Stimulated activated CD4-positive, alpha-beta T cell treated with anti-CD3 and anti-CD28 coated beads, Interleukin-12 subunit alpha, Interleukin-12 subunit beta, amount 100 ng/mL, for 48 hours (primary cell): ENCODE measurements at places on chromosomes 5 and 9.

- no peak for DNase-seq
Observed at GRCh38 chr9:111076519-111076918, 38.2 kb upstream of the LPAR1 start.

DNA sequence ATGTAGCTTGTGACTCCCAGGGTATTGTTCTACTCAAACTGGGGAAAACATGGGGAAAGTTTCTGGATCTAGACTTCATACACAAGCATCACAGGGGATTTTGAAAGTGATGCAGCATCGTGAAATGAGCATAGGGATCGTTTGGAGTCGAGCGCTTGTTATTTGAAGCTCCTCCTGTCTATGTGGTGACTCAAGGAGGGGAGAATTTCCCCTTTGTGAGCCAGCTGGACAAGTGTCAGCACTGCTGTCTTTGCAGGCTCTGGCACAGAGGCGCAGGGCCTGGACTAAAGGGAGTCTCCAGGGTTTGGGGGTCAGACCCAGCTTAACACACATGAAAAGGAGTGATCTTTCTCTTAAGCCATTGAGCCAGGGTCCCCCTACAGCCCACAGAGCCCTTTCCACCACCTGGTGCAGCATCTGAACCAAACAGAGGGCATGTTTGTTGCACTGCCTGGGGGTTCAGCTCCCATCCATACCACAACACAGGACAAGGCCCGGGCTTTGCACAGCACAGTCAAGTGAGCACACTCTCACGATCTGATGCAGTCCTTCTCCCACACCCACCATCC is 51.0 kb downstream of the IRF1 start:
- DNase-seq = no peak

DNA sequence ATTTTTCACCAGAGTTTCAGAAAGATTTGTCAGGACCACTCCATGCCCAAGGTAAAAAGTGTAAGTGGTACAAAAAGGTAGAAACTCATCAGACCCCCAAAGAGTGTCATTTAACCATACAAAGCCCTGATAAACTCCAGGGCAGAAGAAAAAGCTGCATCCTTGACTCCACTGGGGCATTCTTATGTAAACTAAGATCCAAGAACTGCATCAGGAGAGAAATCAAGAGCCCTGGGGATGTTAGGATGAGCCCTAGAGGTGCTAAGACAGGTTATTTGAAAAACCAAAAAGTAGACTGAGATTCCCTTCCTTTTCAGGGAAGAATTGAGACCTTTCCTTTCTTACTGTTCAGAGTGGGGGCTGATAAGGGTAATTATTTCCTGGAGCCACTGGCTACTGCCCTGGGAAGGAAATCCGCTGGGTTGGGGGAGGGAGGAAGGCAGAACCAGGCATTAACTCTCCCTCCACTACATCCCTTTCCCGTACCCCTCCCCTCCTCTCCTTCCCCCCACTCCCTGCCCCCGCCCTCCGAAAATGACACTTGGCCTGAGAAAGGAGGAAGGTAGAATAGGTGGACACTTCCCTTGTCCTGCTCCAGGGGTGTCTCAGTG is 54.7 kb downstream of the FXN start:
- no peak for DNase-seq

- DNase-seq = no peak
Observed at GRCh38 chr5:66843065-66843464, 246.9 kb downstream of the MAST4 start.
